ENCODE measurements at places on chromosomes 16 and 17.
A peak's percentile ranks its signal among the peaks of the same experiment; 100 is the strongest.

- no peak for DNase-seq
These were observed 315.8 kb downstream of the XYLT1 start for GRCh38 chr16:17154981-17155380.

DNA sequence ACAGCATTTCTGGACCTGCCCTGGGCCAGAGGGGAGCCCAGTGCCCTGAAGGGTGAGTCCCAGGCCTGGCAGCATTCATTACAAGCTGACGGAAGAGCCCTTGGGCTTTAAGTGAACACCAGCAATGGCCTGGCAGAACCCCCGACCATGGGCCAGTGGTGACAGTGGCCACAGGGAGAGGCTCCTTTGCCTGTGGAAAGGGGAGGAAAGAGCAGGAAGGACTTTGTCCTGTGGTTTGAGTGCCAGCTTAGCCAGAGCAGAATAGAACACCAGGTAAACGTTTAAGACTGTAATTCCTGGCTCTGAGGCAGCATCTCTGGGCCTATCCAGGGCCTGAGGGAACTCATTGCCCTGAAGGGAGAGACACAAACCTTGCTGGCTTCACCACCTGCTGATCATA, 34.3 kb upstream of the ATP2C2 start:
- no peak for DNase-seq

- DNase-seq: no peak
These were observed 94.2 kb upstream of the HSBP1 start for GRCh38 chr16:83713597-83713996.

DNA sequence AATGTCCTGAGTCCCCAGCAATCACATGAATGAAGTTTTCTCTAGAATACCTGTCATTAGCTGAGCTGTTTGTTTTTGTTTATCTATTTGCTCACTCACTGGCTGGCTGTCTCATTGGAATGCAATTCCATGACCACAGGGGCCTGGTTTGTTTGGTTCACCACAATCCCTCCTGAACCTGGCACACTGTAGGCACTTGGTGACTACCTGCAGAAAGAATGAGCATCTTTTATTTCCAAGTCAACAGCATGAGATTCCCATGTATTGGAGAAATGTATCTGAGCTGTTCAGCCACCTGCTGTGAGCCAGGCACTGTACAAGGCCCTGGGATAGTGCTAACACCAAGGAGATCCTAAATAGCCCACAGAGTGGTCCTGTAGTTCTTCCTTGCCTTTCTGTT, 345.1 kb downstream of the XYLT1 start:
- DNase-seq: no peak

DNA sequence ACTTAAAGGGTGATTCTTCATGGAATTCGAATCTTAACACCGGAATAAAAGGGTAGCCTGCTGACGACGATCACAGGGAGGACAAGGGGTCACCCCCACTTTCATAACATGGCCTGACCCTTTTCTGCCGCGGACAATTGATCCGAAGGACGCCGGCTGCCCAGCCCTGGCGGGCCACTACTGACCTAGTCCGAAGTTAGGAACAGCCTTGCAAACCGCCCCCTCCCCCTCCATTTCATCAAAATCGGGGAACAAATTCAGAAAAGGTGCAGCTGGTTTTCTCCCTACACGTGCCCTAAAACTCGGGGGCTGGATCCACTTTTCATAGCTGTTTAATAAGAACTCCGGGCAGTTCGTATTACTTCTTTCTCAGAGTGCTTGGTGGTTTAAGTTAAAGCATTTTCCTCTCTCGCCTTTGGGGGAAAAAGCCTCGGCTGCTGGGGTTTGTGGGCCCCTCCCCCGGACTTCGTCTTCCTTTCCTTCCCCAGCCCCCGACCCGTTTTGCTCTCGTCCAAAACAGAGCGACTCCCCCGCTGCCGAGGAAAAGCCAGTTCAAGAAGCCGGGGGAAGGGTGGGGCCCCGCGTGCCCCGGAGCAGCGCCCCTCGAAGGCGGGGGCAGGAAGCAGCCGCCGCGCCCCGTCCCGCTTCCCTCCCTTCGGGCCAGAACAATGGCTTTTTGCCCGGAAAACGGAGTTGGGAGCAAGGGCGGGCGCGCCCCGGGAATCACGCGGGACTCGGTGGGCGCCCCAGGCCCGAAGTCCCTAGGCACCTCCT, 641 bp upstream of the CBX2 start:
- DNase-seq: peak; percentile 81

GRCh38 chr16:15966836-15967546, 17.6 kb downstream of the ABCC1 start:
- no peak for DNase-seq

DNA sequence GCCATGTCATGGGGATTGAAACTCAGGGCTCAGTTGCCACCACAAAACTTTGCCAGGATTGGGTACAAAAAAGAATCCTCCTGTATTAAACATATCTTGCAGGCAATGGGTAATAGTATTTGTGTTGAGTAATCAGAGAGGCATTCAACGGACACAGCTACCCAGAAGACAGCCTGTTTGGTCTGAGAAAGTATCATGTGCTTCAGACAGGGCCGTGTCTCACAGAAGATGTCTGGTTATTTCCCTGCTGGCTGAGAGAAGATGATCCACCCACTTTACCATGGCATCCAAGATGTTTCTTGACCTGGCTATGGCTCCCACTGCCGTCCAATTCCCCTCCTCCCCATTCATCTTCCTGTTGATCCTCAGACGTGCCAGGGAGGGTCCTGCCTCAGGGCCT, 304.3 kb upstream of the XYLT1 start:
- DNase-seq: no peak

- peak; percentile 79 for DNase-seq
These were observed 1.5 kb upstream of the SREBF1 start for GRCh38 chr17:17837966-17838962.

- no peak for DNase-seq
These were observed 197.2 kb downstream of the RGS9 start for GRCh38 chr17:65334406-65334805.

- no peak for DNase-seq
These were observed 33.8 kb downstream of the CCDC42 start for GRCh38 chr17:8710813-8711212.

GRCh38 chr17:17751489-17752088, 70.3 kb downstream of the RAI1 start:
- no peak for DNase-seq

Measured in NCI-H1436 (cell line).